ENCODE measurements at places on chromosomes 4 and X.

DNA sequence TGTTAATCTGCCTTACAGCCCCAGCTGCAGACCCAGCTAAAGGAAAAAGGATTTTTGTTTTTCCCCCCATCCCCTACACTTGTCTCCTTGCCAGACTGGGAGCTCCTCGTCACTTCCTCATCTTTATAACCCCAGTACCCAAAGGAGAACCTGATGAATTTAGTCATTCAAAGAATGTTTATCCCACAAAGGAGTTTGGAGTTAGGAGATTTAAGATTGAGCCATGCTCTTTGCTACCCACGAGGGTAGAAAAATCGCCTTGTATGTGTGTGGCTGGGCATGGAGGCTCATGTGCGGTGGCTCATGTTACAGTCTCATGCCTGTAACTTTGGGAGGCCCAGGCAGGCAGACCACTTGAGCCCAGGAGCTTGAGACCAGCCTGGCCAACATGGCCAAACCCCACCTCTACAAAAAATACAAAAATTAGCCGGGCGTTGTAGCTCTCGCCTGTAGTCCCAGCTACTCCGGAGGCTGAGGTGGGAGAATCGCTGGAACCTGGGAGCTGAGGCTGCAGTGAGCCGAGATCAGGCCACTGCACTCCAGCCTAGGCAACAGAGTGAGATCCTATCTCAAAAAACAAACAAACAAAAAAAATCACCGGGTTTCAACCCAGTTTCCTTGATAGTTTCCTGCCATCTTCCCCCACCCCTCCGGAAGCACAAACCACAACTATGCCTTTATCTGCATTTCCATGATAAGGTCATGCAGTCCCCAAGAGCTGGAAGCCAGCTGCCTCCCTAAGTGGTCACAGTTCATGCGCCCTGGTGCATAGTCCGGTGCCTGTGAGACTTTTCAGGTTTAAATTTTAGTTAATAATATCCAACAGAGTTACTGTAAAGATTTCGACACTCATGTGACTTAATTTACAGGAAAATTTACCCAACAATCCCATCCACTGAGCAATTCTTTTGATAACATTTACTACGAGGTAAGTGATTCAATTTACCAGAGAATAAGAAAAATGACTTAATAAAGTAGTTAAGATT is 1.5 kb downstream of the CFAP97 start:
- DNase-seq, result no peak

DNA sequence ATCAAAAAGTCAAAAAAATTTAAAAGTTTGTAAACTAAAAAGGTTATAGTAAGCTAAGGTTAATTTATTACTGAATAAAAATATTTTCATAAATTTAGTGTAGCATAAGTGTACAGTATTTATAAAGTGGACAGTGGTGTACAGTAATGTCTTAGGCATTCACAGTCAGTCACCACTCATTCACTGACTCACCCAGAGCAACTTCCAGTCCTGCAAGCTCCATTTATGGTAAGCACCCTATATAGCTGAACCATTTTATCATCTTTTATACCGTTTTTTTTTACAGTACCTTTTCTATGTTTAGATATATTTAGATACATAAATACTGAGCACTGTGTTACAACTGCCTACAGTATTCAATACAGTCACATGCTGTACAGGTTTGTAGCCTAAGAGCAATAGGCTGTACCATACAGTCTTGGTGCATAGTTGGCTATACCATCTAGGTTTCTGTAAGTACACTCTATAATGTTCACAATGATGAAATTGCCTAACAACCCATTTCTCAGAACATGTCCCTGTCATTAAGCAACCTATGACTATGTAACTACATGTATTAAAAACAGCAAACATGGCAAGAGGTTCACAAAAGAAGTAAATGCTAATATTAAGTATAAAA is 18.6 kb downstream of the ACSL4 start:
- DNase-seq, result no peak

GRCh38 chr4:149988087-149988410 is 90.2 kb upstream of the DCLK2 start:
- no peak for DNase-seq

DNA sequence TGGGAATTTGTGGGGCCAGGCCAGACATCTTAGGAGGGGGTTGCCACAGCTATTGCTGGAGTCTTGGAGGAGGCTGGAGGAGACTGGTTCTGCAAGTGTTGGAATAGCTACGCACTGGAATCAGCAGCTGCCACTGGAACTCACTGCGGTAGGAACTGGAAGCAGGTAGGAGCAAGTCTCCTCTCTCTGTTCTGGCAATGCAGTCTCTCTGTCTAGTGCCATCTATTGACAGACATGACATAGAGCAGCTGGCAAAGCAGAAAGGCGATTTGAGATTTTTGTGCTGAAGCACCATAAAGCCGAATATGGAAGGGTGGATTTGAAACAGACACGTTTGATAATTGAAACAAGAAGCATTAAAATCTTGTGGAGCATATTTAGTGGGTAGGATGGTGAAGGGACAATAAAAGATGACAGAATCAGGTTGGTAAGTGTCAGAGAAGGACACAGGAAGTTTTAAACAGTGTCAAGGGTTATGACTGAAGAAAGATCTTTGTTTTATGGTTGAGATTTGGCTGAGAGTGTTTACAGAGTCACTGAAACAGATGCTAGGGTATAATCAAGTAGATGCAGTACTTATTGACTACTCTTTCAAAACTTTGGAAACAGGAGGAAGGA is 23.5 kb upstream of the SYNPO2 start:
- DNase-seq, result peak; percentile 24

DNA sequence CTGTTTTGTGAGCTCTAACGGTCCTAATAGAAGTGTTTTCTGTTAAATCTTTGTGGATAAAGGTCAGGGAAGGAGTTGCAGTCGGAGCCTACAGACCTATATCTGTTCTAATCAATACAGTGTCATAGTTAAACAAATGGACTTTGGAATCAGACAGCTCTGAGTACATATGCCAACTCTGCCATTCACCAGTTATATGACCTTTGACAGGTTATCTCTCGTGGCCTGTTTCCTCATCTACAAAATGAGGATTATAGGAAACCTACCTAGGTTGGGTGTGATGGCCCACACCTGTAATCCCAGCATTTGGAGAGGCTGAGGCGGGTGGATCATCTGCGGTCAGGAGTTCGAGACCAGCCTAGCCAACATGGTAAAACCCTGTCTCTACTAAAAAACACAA is 89.7 kb downstream of the MID1IP1 start:
- DNase-seq, result no peak

- DNase-seq, result no peak
These were observed 3.1 kb downstream of the ZGRF1 start for GRCh38 chr4:112633477-112634235.

DNA sequence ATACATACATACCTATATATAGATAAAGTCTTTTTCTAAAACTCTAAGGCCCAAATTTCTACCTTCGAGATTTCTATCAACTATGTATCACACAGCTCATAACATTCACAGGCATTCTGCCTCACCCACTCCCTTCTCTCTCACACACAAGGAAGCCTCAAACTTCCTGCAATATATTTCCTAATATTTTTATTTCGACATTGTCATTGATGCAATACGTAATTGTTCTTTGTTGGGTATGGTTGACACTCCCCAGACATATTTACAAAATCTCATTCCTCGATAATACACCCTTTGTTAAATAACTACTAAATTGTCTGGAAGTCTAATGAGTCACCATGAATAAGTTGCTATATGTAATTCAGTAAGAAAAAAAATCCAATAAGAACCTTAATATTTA is 143.5 kb downstream of the HNRNPD start:
- DNase-seq, result no peak

DNA sequence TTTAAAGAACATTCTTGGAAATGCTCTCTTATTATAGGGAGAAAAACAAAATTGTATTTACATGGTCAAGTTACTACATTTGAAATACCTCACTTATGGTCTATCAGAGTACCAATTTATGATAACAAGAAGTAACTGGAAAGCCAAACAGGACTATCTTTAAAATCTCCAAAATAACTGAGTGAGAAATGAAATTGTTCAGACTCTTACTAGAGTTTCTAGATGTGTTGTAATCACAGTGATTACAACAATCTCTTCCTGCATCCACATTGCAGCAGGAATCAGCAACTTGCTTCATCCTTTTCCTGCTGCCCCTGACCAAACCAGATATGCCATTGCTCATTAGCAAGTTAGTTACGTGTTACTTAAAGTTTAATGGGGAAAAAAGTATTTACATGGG is 245.2 kb upstream of the SMIM31 start:
- no peak for DNase-seq

DNA sequence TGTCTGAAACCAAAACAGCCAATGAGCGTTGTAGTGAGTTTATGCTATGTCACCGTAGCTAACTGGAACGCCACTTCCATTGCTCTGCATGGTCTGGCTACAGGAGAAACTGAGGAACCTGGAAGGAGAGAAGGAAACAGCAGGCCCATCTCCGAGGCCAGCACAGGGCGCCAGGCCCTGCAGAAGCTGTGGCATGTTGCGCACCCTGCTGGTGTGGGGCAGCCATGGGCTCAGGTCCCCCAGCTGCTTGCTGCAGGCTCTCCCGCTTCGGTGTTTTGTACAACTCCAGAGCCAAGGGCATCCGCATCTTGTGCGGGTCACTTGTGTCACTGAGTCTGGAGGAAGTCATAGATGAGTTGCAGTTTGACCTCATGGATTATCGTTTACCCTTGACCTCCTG is 89.2 kb downstream of the AFAP1 start:
- no peak for DNase-seq

GRCh38 chrX:106615041-106615440 is 3.3 kb downstream of the RADX start:
- no peak for DNase-seq

DNA sequence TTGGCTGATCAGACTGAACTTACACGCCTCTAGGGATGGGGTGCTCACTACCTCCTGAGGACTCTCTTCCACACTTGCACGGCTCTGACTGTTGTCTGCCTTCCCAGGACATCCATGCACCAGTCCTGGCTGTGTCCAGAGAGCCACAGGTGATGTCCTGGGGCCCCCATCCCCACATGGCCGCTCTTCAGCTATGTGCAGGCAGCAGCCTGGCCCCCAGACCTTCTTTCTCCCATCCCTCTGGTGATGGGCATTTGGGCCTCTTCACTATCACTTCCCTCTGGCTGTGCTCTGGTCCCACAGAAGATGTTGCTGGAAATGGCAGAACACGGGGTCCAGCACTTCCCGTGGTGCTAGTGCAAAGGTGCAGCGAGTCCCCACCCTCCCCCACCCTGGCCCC is 40.9 kb upstream of the HMX1 start:
- no peak for DNase-seq

DNA sequence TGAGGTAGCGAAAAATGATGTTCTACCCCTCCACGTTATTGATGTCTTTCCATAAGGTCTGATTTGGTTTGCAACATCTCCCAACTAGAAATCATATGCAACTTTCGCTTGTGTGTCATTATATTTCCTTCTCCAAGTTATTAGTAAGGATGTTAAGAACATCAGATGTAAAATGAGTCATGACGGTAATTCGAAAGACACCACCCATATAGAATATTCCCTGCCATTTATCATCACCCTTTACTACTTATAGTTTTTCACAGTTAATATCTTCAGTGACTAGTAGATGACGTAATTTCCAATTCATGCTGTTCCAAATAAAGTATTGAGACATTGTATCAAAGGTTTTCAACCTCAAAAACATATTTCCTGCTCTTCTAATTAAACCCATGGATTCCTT is 146.7 kb upstream of the MAP3K15 start:
- no peak for DNase-seq

DNA sequence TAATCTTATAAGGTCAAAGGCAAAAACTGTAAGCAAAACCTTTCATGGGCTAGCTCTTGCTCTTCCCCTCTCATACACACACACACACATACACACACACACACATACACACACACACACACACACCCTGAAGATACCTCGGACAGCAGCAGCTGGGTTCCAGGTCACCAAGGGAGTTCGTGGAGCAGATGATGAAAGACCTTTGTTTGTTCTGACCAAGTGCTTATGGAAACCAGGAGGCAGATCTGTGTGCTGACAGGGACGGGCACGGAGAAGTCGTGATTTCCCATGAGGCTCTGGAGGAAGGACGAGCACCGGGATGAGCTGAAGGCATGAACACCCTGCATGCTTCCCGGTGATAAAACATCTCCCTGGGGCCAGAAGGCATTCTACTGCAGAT is 35.4 kb upstream of the CRMP1 start:
- DNase-seq, result no peak

DNA sequence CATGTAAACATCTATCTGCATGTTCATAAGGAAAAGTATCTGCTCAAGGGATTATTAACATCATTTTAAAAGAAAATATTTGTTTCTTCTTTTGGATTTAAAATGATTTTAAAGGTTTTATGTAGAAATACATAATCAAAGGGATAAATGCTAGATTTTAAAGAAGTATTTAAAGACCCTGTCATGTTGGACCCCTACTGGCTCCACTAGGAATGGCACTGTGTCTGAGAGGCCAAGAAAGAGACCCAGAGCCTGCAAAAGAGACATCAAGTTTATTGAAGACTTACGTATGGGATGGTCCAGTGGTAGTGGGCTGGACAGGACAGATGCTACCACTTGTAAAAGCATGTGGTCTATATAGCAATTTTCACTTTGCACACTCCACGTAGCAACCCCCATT is 78.7 kb upstream of the PCDH18 start:
- DNase-seq, result no peak

GRCh38 chr4:90241008-90241407 is 113.8 kb downstream of the CCSER1 start:
- no peak for DNase-seq

DNA sequence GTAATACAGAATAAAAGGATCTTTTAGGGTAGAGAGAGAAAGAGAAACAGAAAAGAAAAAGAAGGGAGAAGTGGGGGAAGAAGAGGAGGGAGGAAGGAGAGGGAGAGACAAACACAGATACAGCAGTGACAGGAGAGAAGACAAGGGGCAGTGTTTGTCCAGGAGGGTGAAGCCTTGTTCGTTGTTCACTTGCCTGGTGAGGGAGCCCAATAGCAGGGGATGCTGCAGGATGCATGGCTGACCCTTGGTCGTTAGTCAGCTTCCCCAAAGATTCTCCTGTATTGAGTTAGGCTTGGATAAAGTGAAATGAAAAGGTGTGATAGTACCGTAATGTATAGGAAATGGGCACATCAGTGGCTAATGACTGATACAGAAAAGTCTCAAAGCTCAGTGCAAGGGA is 403.7 kb downstream of the IL15 start:
- no peak for DNase-seq

GRCh38 chrX:154096140-154097002 is 1.1 kb downstream of the MECP2 start:
- DNase-seq, result no peak

DNA sequence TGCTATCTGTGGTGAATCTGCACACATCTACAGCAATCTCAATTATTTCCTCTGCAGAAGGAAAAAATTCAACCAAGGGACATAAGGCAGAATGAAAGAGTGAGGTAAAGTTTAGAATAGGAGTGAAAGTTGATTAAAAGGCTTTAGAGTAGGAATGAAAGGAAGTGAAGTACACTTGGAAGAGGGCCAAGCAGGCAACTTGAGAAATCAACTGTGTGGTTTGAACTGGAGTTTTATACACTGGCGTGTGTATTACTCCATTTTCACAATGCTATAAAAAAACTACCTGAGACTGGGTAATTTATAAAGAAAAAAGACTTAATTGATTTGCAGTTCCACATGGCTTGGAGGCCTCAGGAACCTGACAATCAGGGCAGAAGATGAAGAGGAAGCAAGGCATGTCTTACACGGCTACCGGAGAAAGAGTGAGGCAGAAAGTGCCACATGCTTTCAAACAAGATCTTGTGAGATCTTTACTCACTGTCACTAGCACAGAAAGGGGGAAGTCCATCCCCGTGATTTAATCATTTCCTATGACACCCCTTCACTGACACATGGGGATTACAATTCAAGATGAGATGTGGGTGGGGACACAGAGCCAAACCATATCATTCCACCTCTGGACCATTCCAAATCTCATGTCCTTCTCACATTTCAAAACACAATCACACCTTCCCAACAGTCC is 234.8 kb downstream of the IL15 start:
- no peak for DNase-seq
